ENCODE measurements at places on chromosomes 13 and 19.
A peak's percentile ranks its signal among the peaks of the same experiment; 100 is the strongest.

GRCh38 chr13:52348983-52349780 lies 56.8 kb downstream of the THSD1 start:
- no peak for DNase-seq

- peak; percentile 51 for DNase-seq
Measured at GRCh38 chr19:18274781-18275356, 617 bp upstream of the IQCN start.

DNA sequence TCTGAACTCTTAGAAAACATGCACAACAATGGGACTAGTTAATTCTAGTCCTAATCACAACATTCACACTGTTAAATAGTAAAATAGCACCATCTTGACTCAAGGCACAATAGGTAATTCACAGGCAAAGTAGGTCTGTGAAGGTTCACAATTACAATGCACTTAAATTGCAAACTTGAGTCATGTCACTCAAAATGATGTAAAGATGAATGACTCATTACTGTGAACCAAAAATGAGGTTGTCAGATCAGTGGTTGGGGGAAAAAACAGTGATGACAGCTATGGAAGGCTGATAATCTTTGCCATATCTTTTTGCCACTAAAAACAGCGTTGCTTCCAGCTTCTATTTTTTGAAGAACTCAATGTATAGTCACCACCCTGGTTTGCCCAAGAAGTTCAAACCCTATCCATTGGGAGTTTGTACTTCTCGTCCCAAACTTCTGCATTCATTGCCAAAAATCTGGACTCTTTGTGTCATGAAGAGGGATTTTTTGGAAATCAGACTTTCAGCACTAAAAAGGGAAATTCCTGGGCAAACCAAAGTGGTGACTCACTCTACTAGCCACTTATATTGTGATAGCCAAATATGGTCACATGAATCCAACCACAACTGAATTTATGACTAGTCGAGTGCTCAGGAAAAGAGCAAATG lies 200.9 kb upstream of the TMTC4 start:
- DNase-seq = no peak

DNA sequence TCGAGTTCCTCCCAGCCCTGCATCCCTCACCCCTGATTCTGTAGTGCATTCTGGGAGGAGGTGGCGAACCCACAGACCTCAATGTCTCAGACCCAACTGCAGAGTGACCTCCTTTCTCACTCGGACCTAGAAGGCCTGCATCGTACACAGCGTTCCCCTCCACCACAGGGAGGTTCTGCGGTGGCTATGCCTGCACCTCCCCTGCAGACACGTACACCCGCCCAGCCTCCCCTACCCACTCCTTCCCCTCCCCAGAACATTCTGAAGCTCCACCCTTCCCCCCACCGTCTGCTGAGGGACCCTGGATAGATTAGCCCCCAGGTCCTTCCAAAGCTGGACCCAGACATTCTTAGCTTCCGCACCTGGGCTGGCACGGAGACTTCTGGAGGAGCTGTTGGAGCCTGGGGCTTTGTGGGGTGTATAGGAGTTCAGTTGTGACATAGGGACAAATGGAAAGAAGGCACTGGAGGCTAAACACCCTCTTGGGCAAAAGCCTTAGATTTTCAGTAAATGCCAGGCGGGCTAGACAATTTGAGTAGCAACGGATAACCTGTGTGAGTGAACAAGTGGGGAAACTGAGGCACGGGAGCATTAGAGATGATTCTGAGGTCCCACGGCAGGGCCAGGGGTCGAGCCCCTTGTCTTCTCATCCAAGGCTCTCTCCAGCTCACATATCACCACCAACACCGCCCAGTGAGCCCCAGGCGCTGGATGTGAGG lies 420 bp upstream of the FSD1 start:
- DNase-seq = no peak

- no peak for DNase-seq
Measured at GRCh38 chr13:114129649-114130062, 2.8 kb downstream of the RASA3 start.

GRCh38 chr19:29893606-29894284 lies 48.3 kb upstream of the URI1 start:
- DNase-seq = no peak

- DNase-seq = no peak
Measured at GRCh38 chr13:38921081-38921480, 69.5 kb downstream of the STOML3 start.

DNA sequence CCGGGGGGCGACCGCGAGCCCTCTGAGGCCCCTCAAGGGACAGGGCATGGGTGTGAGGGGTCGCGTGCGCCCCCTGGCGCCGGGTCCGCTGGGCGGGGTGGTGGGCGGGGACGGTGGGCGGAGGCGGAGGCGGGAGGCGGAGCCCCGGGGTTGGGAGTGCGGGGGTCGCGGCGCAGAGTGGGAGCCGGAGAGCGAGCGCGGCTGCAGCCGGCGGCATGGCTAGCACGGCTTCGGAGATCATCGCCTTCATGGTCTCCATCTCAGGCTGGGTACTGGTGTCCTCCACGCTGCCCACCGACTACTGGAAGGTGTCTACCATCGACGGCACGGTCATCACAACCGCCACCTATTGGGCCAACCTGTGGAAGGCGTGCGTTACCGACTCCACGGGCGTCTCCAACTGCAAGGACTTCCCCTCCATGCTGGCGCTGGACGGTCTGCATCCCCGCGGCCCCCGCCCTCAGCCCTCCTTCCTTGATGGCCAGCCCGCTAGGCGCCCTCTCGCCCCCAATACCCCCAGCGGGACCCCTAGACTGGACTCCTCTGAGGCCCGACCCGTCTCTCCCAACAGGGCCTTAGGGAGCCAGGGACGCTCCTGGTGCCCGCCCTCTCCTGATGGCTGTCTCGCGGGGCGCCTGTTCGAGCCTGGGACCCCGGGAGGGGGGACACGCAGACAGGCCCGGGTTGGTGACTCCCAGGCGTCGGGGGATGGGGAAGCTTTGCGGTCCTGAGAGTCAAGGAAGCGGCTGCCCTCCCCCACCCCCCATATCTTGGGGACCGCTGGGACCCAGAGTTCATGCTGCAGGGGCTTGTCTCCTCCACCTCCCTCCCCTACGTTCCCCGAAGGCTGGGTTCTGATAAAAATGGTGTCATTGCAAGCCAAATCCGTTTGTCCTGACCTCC lies at the start of gene CLDN10:
Gene CLDN10 (plus strand): TSS at position 182 of the 903 bp plus-strand sequence. CDS start 34 bp downstream, at position 216.
- no peak for DNase-seq

- DNase-seq = no peak
Measured at GRCh38 chr13:49023431-49023830, 47.7 kb downstream of the FNDC3A start.

DNA sequence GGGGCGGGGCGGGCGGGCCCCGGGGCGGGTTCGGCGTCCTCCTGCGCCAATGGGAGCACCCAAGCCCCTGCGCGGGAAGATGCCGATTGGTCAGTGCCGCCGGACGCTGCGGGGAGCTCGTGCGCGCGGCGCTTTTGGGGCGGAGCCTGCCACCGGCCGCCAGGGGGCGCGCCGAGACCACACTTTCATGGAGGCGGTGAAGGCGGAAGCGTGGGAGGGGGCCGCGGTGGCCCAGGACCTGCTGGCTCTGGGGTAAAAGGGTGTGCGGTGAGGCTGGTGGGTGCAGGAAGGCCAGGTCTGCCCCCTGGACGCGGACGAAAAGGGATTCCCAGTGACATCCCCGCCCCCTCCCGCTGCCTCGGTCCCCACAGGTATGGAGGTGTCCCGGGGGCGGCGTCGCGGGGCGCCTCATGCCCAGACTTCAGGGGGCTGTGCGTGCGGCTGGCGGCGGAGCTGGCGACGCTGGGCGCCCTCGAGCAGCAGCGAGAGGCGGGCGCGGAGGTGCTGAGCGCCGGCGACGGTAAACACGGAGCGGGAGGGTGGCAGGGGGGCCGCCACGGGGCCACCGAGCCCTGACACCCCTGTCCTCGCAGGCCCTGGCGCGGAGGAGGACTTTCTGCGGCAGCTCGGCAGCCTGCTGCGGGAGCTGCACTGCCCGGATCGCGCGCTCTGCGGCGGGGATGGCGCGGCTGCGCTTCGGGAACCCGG lies at the start of gene FAM98C:
Gene FAM98C (plus strand): TSS at position 127 of the 708 bp plus-strand sequence. CDS start 61 bp downstream, at position 188.
- DNase-seq = peak; percentile 99

- no peak for DNase-seq
Measured at GRCh38 chr19:36891768-36892357, 24.2 kb downstream of the ZNF829 start.

DNA sequence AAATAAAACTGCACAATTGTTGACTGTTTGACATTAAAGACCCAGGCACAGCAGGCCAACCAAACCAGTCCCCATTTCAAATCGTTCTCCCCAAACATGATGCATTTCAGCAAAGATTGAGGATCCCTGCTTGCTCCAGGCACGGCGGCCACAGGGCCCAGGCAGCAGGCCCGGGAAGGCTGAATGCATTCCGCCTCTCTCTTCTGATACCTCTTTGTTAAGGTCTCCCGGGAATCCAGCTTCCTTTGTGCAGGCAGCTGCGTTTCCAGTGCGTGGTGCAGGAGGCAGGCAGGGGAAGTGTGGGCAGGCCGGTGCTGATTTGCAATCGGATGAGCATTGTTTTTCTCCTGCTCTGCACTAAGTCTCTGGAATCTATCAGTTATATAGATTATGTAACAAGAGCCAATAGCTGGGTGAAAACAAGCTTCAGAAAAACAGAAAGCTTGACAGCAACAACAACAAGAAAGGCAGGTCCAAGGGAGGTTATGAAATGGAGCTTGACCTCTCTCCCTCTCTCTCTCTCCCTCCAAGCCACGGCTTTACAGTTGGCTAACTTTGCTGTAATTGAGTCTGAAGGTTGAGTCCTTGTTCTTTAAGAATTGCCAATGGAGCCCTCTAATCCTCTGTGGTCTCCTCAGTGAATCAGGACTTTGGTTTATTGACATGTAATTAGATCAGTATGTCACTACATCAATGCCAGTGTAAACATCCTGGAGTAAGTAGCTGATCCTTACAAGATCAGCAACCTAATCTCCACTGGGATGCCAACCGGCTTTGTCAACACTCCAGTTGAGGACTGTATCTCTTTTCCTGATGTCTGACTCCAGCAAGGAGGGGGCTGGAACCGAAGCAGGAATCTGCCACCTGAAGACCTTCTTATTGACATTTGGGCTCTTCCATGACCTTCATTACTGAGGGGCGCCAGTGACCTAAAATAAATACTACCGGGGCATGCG lies 338.0 kb downstream of the TEX29 start:
- no peak for DNase-seq

DNA sequence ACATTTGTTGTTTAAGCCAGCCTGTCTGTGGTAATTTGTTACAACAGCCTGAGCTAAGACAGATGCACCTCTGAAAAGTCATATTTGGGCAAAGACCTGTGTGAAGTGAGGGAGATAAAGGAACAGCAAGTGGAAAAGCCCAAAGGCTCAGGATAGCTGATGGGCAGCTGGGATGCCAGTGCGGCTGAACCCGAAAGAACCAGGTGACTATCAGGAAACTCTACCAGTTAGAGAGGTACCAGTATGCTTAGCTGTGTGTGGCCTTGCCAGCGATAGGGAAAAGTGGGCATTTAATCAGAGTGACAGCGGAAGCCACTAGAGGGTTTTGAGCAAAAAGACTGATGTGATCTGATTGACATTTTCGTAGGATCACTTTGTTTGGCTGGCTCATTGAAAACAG lies 764.8 kb upstream of the GPC6 start:
- no peak for DNase-seq

- no peak for DNase-seq
Measured at GRCh38 chr13:70027551-70027950, 80.1 kb upstream of the ATXN8OS start.

DNA sequence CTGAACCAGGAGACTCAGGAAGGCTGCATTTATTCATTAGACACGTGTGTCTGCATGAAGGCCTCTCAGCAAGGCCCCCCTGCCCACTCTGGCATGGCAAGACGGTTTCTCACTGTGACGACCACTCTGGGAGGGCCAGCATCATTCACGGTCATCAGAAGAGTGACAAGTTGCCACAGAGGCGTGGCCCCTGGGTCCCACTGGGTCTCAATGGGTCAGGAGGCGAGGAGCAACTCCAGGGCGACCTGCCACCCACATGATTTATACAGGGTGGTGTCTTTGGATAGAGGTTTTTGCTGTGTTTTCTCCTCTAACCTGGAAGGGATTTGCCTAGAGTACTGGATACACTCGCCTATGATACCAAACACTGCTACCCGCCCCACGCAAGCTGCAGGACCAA lies 60.7 kb downstream of the KLF2 start:
- DNase-seq = no peak

GRCh38 chr19:31223740-31224534 lies 125.3 kb downstream of the TSHZ3 start:
- no peak for DNase-seq

Measured in CD4-positive, alpha-beta T cell treated with Interleukin-12 subunit alpha and Interleukin-12 subunit beta, for 1 hour (primary cell).